Tongue (tissue), 3 donors: ENCODE measurements at places on chromosomes 12 and 14.

- peak; percentile 17 for DNase-seq
These were observed 29.4 kb downstream of the PLEKHA5 start for GRCh38 chr12:19158923-19159322.

DNA sequence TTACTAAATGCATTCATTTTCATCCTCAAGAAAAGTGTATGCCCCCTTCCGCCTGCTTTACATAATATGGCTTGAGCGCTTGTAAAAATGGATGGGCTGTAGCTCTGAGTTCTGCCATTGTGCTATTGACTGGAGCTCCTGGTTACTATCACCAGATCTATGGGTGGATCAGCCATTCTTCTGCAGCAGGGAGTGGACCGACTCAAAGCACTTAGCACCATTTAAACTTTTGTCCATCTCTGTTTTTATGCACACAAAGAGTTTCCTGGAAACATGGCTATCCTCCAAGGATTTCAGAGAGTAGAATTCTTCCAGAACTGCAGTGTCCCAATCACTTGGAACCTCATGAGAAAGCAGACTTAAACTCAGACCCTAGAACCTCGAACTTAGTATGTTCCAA, 4.5 kb upstream of the NUMB start:
- no peak for DNase-seq

- DNase-seq = no peak
These were observed 1170.7 kb downstream of the BCL11B start for GRCh38 chr14:98101323-98101722.

- DNase-seq = no peak
These were observed 113.4 kb downstream of the SPTSSA start for GRCh38 chr14:34348592-34348991.

- no peak for DNase-seq
These were observed 42.6 kb upstream of the SYCP3 start for GRCh38 chr12:101781834-101782233.

DNA sequence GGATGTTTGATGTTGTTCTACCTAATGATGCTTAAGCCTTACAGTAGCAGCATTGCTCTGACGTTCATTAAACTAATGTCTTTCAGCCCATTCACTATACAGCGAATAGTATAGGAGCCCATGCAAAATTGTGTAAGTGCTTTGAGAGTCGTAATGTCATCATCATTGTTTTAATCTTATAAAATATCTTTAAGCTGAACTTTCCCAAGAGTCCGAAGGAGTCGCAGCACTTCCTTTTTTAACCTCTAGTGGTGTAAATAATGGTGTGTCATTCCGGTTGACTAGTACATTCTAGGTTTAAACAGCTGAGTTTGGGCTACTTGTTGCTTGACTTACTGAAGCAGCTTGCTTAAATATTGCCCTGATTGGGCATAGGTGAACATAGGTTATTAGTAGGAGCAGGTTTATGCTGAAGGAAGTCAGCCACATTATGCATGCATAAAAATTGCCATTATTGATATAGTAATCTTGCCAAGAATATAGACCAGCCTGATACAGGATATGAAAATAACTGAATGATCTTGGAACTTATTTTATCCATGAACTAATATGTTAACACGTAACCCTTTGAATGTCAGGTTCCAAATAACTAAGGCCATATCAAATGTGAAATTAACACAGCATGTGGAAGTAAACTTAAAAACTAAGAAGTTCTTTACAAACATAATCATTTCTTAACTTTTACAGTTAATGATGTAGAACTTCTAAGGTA, 2.6 kb downstream of the WNK1 start:
- peak; percentile 40 for DNase-seq

- DNase-seq = no peak
These were observed 27.4 kb upstream of the BTBD6 start for GRCh38 chr14:105220699-105221597.

GRCh38 chr12:94990222-94990621, 13.3 kb downstream of the NDUFA12 start:
- DNase-seq = no peak

- peak; percentile 49 for DNase-seq
These were observed 29.8 kb downstream of the CALM1 start for GRCh38 chr14:90426663-90427062.

GRCh38 chr14:75230140-75230792, 48.4 kb upstream of the FOS start:
- DNase-seq = no peak

- DNase-seq = no peak
These were observed 82.1 kb downstream of the PLXNC1 start for GRCh38 chr12:94230357-94230905.

DNA sequence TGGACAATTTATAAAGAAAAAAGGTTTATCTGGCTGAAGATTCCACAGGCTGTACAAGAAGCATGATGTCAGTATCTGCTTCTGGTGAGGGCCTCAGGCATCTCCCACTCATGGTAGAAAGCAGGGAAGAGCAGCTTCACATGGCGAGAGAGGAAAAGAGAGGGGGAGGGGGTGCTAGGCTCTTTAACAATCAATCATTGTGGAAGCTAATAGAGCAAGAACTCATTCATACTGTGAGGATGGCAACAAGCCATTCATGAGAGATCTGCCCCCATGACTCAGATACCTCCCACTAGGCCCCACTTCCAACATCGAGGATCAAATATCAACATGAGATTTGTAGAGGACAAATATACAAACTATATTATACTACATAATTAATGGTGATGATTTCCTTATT, 361.9 kb upstream of the FAR2 start:
- DNase-seq = no peak

DNA sequence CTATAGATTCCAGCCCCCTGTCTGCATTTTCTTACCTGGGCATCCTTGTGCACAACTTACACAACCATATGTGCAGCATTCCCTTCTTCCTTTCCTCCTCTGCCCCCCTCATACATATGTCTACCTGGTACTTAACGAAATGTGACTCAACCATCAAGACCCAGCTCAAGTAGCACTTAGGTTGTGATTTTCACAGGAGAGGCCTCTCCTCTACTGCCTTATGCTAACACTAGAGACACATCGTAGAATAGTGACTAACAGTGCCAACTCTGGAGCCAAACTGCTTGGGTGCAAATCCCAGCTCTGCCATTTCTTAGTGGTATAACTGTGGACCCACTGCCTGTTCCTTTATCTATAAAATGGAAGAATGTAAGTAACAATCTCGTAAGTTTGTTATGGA, 24.1 kb upstream of the PLEKHA5 start:
- DNase-seq = no peak

DNA sequence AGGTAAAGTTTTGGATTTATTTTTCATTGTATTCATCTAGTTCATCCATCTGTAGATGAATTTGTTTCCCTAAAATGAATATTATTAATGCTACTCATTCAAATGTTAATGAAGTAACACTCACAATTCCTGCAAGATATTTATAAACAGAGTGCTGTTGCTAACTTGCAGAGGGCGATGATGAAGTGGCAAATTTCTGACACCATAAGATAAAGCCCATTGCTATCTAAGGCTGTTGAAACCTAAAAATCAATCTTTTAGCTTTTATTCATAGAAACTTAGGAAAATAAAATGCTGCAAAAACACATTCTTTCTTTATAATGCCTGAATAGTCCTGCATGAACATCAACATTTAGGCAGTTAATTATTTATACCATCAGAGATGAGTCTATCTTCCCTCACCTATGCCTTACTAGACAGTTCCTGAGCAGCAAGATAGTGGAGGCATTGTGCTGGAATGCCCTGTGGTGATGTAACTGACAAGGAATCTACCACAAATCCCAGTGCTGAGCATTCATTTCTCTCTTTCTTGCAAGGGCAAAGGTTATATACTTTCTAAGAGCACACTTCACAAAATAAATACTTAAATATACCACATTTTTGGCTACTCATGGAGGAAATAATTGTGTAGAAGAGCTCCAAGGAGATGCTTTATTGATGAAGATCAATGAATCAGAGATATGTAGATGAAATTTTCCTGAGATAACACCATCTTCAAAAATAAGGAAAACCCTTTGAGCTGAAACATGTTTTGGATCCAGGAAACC, 57.6 kb downstream of the LMNTD1 start:
- peak; percentile 42 for DNase-seq

DNA sequence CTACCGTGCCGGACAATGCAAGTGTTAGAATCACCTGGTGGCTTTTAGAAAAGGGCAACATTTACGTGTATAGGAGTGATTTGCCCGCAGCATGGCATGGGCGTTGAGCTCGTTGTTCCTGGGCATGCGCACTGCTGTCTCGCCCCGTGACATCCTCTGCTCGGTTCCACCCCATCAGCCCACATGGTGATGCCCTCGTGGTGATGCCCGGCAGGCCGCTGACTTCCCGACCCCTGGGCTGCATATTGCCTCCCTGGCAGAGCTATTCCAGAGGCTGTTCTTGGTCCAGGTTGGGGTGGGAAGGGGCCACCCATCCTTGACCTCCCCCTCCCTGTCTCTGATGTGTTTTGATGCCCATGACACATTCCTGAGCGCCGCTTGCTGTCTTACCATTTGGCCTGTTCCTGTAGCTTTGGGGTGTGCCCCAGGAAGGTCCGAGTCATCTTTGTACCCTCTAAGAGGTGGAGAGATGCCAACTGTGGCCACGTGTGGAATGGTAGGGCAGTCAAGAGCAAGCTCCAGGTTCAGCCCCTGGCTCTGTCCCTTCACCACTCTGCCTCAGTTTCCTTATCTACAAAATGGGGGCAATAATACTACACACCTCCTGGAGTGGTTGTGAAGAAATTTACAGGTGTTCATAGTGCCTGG, 4.8 kb downstream of the HIP1R start:
- no peak for DNase-seq

- no peak for DNase-seq
These were observed 46.9 kb downstream of the CNOT2 start for GRCh38 chr12:70290116-70290515.

- DNase-seq = no peak
These were observed 491.8 kb downstream of the PCNX1 start for GRCh38 chr14:71399057-71399487.

- DNase-seq = peak; percentile 58
These were observed 36.5 kb downstream of the FOS start for GRCh38 chr14:75315144-75315543.

DNA sequence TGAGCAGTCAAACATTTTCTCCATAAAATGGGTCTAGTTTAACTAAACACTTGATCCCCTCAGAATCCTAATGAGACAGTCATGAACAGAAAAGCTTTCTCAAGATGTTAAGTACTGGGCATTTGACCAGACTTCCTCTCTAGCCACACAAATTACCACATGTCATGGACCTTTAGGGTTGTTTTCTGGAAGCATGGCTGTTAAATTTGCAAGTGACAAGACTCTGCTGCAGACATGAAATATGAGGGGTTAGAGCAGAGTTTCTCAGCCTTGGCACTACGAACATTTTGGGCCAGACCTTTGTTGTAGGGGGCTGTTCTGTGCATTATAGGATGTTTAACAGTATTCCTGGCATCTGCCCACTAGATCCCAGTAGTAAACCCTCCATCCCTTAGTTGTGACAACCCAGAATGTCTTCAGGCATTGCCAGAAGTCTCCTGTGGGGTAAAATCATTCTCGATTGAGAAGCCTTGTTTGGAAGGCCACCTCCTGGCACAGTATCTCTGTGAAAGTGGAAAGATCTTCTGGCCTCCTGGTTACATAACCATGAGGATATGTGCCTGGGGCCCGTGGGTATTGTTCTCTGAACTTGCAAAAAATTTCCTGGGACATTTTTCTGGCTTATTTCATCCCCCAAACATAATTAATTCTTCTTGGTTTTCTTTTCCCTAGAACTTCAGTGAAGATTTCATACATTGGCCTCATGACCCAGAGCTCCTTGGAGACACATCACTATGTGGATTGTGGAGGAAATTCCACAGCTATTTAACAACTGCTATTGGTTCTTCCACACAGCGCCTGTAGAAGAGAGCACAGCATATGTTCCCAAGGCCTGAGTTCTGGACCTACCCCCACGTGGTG, 4.3 kb downstream of the TMEM106C start:
- peak; percentile 66 for DNase-seq

- peak; percentile 71 for DNase-seq
These were observed 97.9 kb downstream of the RERGL start for GRCh38 chr12:17992002-17992656.

- no peak for DNase-seq
These were observed 27.9 kb downstream of the C12orf50 start for GRCh38 chr12:88001327-88001726.

- DNase-seq = no peak
These were observed 98.6 kb downstream of the ARF6 start for GRCh38 chr14:49991491-49991890.

- DNase-seq = peak; percentile 43
These were observed 42.1 kb upstream of the FZD10 start for GRCh38 chr12:130120012-130120805.

DNA sequence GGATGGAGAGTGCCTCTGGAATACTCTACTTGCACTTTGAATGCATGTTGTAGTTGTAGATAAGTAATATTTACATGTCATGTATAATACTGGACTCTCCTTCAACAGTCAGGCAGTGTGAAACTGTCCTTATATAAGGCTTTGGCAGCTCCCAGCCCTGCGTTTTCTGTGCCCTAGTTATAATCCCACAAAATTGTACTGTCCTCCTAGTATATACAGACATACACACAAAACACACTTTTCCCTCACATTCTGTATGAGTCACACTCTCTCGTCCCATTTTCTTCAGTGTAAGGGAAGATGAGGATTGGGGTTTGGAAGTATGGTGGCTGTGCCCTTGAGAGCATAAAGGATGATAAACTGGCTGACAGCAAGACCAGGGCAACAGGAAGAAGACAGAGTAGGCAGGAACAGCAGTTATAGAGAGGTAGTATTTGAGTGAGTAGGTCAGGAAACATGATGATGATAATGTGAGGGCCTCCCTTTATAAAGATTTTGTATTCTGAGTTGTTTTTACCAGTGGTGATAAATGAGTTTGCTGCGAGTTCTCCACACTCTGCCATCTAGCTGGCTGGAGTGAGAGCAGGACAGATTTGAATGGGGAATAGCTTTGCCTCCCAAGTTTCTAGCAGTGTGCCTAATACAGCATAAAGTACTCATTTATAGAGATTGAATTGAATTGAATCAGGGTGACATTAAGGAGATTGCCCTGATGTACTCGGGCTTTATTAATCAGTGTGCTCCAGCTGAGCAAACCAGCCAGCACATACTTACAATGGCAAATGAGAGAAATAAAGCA, 5.0 kb downstream of the CREBL2 start:
- DNase-seq = no peak

DNA sequence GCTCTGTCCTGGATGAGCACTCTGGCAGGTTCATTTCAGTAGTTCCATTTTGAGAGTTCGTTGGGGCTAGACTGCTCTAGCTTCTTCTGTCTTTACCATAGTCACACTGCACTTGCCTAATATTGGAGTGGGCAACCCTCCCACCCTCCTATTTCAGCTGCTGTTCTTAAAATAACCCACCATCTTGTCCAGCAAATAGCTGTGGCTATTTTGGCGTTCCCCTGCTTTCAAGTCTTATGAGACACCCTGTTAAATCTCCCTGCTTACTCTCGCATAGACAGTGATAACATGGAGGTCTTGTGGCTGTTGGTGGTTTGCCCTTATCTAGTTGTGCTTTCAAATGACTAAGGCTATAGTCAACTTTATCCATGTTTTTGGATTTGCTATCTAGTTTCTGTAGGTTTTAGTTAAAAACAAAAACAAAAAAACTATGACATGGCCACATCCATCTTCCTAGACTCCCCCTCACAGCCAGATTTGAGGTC, 65.5 kb downstream of the LRP6 start:
- peak; percentile 56 for DNase-seq
